ENCODE measurements at places on chromosomes 1 and 21.

- peak; percentile 7 for DNase-seq
Observed at GRCh38 chr1:185636848-185637247, 97.3 kb upstream of the HMCN1 start.

- no peak for DNase-seq
Observed at GRCh38 chr21:16071761-16072160, 342.0 kb downstream of the USP25 start.

DNA sequence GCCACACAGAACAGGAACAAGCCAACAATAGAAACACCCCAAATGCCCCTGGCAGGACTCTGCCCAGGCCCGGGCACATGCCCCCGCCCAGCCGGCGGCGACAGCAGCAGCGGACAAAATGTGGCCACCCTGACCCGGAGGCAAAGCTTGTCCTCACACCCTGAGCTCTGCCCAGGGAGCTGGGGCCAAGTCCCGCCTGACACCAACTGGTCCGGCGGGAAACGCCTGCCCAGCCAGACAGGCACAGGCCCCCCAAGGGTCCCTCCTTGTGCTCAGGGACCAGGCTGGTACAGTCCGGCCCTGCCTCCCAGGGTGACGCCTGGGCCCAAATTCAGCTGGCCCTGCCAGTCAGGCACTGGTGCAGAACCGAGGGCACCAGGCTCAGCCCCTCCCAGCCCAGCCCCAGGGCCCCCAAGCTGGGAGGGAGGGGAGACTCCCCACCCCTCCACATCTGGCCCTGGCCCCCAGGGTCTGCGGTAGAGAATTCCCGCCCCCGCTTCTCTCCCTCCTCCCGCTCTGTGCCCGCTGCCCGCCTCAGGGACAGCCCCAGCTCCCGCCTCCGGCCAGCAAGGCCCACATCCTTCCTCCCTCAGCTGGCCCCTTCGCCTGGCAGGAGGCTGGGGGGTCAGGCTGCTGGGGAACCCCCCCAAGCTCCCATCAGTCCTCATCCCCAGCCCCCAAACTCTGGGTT, 2.0 kb downstream of the AHDC1 start:
- no peak for DNase-seq

- DNase-seq = no peak
Observed at GRCh38 chr1:232579466-232579865, 50.5 kb downstream of the SIPA1L2 start.

DNA sequence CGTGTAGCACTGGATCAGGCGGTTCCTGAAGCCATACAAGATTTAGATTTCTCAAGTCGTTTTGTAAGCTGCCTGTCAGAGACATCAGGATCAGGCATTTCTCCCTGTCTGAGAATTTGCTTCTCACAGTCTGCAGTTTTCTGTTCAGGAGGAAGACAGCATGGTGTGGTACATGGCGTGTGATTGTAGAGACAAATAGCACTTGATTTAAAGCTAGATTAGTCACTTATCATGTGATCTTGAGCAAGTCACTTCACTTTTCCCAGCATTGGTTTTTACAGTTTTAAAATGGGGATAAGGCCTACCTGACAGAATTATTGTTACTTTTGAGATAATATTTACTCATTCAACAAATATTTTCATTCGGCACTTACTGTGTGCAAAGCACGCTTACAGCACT, 63.3 kb downstream of the AK4 start:
- DNase-seq = no peak

DNA sequence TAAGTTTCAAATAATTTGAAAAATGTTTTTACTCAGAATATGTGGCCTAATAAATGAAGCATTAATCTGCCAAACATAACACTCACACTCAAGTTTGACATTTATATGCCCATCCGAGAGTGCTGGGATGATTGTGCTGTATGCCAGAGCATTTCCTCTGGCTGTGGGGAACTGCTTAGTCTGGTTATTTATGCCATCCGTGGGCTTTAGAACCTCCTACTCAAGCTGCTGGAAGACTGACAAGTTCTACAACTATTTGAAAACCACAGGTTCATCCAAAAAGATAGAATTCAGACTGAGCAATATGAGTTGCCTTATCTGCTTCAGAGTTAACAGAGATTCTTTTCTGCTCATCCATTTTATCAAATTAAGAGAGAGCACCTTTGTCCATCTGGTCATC, 25.9 kb downstream of the PCNX2 start:
- DNase-seq = no peak

- peak; percentile 57 for DNase-seq
Observed at GRCh38 chr1:32612189-32612881, 38.0 kb downstream of the ZBTB8OS start.

DNA sequence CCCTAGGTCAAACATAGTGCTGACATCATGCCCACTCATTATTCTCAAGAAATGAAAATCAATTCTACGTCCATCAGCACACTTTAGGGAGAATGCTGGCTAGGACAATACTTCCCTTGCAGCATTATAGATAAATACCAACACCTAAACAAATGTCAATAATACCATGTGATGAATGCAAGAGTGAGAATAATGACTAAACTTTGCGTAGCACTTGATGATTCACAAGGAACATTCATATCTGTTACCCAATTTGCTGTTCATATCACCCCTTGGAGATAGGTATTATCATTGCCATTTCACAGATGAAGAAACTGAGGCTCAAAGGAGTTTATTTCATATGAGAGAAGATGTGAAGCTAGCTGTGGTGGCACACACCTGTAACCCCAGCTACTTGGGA, 24.8 kb upstream of the EPS15 start:
- DNase-seq = no peak

DNA sequence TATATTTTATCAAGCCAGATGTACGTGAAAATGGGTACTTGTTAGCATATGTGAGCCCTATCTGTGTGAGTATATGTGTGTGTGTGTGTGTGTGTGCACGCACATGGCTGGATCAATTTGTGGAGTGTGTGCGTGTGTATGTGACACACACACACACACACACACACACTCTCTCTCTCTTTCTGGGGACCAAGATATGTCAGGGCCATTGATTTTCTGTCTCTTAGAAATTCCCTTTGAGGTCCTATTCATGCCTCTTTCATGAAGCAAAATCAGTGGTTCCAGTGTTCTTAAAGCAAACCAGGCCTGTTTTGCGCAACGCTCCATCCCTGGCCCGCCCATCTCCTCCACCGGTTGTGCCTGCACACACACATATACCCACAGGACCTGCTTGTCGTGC, 90.0 kb downstream of the EPHB2 start:
- no peak for DNase-seq

DNA sequence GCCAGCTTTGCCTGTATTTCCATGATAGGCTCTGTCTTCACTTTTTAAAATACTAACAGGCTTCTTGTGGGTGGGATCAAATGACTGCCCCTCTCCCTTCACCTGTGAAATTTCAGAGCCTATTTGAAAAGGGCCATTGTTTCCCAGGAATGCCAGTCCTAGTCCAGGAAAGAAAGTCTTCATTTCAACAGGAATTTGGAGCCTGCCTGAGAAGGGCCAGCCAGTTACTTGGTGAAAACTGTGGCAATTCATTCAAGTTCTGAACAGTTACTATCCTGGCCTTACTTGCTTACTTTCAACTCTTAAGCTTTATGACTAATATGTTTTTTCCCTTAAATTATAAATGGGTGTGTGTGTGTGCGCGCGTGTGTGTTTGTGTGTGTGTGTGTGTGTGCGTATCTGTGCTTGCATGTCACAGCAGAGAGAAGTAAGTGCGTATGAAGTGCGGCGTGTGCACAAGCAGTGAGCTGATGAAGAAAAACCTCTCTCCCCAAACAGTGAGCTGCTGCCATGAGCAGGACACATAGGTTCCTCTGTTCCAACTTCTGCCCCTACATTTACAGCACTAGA, 67.5 kb upstream of the RNPC3 start:
- DNase-seq = no peak

DNA sequence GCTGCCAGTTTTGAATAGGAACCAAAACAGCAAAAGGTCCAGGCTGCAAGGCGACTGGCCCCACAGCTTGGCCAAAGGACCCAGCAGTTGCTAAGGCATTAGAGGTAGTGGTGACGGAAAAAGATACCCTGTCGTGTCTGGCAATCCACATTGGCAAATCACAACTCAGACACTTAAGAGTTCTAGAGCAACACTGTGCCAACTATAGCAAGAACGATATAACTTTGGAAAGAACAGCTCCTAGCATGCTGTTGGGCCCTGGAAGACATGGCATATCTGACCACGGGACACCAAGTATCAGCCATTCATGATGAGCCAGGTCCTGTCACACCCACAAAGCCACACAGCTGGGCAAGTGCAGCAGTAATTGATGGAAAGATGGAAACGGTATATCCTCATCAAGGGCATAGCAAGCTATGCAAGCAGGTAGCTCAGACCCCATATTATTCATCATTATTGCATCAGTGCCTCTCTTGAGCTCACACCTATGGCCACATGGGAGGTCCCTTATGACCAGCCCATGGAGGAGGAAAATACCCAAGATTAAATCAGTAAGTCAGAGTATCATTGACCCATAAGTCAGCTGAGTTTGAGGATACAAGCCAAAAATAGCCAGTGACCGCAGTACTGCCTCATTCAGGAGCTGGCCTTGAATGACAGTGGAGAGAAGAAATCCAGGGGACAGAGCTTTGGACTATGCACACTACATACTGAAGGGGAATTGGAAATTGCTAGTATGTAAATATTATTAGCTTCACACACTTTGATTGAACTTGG, 221.2 kb downstream of the SETD4 start:
- no peak for DNase-seq

DNA sequence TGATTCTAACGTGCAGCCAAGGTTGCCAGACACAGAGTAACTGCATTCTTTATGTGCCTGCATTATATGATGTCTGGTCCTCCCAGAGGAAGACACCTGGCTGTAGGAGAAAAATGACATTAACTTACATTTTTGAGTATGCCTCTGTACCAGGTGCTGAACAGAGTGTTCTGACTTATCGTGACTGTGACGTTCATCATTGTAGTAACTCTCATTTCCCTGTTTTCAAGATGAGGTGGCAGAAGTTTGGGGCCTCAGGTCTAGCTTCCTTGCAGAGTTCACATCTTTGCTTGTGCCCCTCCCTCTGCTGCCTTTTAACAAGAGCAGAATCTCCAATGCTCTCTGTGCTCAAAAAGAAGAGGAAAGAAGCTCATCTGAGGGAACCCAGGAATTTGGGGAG, 488.0 kb downstream of the AJAP1 start:
- DNase-seq = no peak

- DNase-seq = no peak
Observed at GRCh38 chr1:47233186-47233585, 1.2 kb upstream of the TAL1 start.

DNA sequence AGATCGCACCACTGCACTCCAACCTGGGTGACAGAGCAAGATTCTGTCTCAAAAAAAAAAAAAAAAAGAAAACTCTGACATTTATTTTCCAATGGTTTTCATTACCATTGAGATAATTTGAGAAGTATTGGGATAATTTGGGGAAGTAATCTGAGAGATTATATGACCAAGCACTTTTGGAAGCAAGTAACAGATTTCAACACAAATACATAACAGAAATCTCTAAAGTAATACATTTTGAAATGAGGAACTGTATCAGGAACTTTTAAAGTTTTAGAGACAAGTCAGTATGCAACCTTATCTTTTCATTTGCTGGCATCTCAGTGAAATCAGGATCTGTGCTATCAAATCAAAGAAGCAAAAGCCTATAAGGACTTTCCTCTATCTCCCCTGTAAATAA, 25.4 kb upstream of the SLC16A1 start:
- DNase-seq = no peak

DNA sequence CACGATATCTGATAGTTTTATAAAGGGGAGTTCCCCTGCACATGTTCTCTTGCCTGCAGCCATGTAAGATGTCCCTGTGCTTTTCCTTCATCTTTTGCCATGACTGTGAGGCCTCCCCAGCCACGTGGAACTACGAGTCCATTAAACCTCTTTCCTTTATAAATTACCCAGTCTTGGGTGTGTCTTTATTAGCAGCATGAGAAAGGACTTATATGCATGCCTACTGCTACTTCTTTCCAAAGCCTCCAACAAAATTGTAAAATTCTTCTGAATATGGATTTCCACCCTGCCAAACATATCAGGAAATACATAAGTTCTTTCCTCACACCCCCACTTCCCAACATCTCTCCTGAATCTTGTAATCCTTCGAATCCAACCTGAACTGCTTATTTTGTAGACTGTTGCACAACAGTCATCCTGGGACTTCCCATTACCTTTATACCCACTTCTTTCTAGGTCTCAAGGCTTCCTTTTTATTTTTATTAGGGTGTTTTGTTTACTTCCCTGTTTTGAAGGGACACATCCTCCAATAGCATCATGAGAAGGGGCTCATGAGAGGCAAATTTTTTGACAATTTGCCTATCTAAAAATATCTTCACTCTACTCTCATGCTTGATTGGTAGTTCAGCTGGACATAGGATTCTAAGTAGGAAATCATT, 67.5 kb upstream of the MUTYH start:
- no peak for DNase-seq

DNA sequence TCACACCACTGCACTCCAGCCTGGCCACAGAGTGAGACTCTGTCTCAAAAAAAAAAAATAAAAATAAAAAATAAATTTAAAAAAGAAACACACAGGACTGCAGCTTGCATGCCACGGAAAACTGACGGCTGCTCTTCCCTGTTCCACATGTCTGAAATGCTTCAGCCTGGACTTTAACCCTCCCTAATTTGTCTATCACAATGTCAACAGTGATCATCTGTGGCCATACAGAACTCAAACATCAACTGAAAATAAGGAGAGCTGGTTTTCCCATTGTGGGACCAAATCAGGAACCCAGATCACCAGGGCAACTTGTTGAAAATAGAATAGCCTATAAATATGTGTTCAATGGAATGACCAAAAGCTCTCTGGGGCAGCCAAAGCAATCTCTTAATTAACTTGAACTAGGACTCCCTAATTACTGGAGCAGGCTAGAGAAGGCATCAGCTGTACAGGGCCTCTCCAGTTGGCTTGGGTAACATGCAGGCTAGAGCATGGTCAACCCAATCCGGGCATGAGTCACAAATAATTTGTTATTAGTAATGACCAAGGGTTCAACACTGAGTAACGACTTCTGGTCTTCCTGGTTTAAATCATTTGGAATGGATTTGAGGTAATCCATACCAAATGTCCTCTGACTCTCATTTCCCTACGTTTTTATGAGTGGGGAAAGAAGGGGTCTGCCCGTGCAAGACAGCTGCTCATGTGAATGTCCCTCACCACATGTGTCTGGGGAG, 62.7 kb upstream of the KAZN start:
- DNase-seq = no peak

GRCh38 chr1:115839679-115840237, 1.2 kb downstream of the NHLH2 start:
- DNase-seq = no peak

DNA sequence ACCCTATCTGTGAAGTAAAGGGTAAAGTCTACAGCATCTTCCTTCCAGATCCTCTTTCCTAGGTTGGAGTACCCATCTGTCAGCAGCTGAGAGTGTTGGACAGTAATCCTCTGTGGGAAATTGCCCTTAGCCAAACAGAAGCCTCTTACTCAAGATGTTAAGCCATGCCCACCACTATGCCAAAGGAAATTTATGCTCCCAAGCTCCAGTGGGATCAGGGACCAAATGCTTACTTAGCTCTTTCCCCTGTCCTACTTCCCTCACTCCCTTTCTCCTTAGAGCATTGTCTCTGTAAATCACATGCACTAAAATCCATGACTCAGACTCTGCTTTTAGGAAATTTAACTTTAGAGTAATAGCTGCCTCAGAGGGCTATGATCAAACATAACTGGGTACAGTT, 254.0 kb downstream of the BRINP2 start:
- DNase-seq = no peak

GRCh38 chr1:231699784-231700183, 73.2 kb downstream of the DISC1 start:
- no peak for DNase-seq

- no peak for DNase-seq
Observed at GRCh38 chr1:101706366-101706765, 290.4 kb downstream of the OLFM3 start.

Measured in stimulated activated CD4-positive, alpha-beta T cell treated with anti-CD3 and anti-CD28 coated beads, Interleukin-2, amount 100 ng/mL, for 48 hours (primary cell).